ENCODE measurements at places on chromosomes 1 and 21.

GRCh38 chr21:46627726-46628125 is 7.7 kb upstream of the PRMT2 start:
- DNase-seq, result no peak

- DNase-seq, result no peak
Observed at GRCh38 chr1:96927125-96927524, 205.5 kb downstream of the PTBP2 start.

DNA sequence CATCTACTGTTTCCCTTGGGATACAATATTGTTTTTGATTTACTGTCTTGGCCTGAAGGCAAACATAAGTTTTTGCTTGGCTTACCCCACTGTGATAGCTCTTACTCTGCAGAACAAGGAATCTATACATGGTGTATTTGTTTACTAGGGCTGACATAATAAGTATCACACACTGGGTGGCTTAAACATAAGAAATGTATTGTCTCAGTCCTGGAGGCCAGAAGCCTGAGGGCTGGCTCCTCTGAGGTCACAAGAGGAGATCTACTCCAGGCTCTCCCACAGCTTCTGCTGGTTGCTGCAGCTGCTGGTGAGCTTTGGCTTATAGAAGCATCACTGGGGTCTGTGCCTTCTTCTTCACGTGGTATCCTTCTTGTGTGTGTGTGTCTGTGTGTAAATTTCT is 30.7 kb upstream of the IGSF5 start:
- DNase-seq, result no peak

- DNase-seq, result no peak
Observed at GRCh38 chr1:184567637-184568036, 180.8 kb downstream of the C1orf21 start.

- no peak for DNase-seq
Observed at GRCh38 chr1:64337926-64338325, 132.0 kb upstream of the CACHD1 start.

DNA sequence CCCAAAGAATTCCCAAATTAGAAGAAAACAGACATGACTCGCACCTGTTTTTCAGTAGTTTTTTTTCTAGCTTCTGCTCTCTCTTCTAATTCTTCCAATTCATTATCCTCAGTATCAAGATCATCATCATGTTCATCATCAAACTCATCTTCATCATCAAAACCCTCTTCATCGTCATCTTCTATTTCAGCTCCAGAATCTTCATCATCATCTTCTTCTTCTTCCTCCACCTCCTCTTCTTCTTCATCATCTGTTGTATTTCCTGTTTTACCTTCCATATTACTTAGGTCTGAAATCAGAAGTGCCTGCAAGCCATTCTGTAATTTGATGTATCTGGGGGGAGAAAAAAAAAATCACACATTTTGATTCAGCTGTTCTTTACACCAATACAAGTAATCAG is 38.3 kb downstream of the NRDC start:
- DNase-seq, result no peak

- peak; percentile 19 for DNase-seq
Observed at GRCh38 chr21:43306391-43306790, 120.5 kb downstream of the SIK1 start.

GRCh38 chr21:38140207-38140903 is 116.4 kb upstream of the KCNJ15 start:
- no peak for DNase-seq

- no peak for DNase-seq
Observed at GRCh38 chr1:103220631-103221041, 112.3 kb upstream of the COL11A1 start.

DNA sequence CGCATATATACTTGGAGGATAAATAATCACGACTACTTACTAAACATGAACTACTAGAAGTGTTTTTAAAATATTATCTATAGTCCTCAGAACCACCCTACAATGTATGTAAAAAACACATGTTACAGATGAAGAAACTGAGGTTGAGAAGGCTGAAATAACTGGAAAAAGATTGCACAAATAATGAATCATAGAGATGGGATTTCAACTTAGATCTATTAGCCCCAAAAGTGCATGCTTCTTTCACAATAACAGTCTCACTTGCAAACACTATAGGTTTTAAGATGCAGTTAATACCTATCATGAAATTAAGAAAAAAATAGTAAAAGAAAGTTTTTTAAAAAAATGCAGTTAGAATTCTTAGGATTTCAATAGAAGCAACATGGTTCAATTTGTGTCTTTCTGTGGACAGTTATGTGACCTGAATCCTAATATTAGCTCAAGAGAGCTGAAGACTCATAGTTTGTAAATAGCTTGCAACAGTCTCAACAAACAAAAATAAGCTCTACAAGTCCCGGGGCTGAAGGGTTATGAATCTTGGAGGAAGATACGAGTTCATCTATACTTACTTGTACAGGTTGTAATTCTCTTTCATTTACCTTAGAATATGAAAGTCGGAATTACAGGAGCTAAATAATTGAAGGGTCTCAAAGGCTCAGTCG is 58.6 kb upstream of the NTPCR start:
- DNase-seq, result no peak

DNA sequence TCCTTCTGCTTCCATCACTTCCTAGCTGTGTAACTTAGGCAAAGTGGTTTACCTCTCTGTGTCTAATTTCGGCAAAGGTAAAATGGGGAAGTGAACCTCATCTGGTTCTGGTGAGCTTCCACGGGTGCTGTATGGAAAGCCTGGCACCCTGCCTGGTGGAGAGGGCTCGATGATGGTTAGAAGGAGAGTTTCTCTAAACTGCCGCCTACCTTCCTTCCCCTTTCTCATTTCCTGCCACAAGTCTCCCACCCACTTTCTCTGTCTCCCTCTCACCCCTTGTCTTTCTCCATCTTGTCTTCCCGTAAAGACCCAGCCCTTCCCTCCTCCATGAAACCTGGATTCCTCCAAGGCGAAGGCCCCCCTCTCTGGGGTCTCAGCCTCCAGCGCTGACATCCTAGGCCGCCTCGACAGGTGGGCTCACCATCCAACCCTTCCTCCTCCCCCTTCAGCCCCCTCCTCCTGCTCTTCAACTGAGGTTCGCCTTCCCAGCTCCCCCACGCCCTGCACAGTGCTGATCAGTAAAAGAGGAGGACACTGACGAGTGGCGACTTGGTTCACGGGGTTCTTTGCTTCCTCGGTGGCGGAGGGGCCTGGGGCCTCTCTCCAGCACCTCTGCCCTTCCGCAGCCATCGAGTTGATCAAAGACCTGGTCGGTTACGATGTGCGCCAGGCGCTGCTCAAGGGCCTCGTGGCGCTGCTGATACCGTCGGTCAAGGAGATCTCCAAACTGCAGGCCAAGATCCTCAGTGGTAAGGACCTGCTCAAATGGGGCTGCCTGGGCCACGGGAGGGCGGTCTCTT is 7.3 kb downstream of the RNU5D-1 start:
- no peak for DNase-seq

DNA sequence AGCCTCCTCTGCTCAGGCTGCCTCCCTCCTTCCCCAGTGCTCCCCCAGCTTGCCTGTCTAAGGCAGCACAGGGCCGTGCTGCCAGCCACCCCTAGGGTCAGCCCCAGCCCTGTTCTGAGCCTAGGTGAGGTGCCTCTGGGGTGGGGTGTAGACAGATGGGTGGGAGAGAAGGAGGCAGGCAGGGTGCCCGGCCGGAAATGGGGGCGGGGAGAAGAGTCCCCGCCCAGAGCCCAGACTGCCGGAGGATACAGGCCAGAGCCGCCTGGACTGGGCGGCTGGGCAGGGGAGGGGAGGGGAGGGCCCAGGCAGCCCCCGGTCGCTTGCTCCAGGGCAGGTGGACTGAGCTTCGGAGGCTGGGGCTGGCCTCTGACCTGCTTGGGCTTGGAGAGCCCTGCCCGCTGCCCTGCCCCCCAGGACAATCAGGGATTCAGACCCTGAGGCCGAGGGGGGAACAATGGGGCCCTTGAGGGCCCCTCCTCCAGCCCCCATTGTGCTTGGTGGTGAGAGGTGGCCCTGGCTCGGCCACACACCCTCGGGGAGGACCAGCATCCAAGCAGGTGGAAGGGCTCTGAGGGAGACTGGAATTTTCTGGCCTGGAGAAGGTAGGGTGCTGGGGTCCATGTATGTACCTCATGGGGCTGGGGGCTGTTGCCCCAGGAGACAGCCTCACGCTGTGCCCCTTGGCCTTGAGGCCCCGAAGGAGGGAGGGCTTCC is at the start of gene GJC2:
Gene GJC2 (plus strand): TSS at position 525 of the 714 bp plus-strand sequence. CDS start 7,829 bp downstream, outside the sequence.
- peak; percentile 90 for DNase-seq

DNA sequence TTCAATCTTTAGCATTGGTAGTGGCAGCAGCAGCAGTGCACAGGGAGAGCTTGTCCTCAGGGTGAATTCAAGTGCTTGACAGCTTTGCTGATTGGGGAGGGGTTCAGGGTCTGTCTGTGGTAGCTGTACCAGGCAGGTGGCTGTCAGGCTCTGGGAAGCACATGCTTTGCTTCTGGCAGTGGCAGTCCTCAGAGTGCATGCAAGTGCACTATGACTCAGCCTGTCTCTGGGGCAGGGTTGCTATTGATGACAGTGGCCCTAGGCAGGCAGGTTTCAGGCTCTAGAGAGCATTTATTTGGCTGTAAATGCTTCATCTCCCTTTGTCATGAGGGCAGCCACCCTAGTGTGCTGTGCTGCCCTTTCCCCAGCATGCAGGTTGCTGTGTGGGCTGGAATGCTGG is 251.9 kb upstream of the LRRC7 start:
- DNase-seq, result no peak

DNA sequence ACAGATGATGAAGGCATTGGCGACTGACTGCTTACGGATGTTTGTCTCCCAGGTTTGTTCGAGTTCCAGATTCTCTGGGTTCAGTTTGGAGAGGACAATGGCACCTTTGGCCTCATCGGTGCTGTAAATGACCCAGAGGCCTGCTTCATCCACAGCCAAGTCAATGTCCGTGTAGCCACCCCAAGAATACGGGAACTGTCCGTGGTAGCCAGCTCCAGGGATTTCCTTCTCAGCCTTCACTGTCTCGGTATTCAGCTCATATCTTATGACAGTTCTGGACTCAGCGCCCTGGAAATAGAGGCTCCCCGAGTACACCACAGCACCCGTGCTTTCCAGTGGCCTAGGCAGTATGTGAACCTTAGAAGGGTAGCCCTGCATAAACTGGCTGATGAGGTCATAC is 14.1 kb downstream of the MYOCOS start:
- DNase-seq, result no peak

DNA sequence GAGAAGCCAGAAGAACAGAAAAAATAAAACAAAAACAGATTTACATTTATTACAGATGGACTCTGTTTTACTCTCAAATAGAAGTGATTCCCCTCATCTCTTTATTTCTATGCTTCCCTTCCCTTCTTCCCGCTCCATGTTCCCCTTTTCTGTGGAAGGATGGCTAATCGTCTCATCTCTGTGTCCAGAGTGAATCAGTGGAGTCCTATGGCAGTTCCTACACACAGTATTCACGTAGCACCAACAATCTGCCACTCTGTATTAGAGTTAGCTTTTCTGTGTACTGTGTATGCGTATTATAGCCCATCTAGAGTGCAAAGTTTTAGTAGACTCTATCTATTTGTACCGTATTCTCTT is 6.8 kb upstream of the ERO1B start:
- DNase-seq, result no peak

DNA sequence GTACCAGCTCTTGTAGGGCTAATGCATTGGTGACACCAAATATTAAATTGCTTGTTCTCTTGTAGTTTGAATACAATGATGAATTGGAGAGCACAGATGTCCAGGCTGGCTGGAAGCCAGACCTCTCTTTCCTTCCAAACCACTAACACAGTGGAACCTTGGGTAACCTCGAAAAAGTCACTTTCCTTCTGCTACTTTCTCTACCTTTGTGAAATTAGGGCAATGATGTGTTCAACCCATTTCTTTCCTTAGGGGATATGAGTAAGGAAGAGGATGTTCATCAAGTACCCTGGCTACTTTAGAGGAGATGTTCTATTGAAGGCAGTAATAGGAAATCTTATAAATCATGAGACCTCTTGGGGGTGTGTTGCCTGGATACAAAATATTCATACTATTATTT is 55.7 kb downstream of the XCL2 start:
- peak; percentile 86 for DNase-seq

DNA sequence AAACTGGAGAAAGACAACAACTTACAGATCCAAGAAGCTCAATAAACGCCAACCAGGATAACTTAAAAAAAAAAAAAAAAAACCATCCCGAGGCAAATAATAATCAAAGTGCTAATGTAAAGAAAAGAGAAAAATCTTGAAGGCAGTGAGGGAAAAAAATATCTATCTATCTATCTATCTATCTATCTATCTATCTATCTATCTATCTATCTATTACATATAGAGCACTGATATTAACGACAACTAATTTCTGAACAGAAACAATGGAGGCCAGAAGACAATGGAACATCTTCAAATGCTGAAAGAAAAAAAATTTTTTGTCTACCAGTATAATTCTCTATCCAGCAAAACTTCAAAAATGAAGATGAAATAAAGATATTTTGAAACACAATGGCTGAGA is 18.0 kb downstream of the PACC1 start:
- no peak for DNase-seq

DNA sequence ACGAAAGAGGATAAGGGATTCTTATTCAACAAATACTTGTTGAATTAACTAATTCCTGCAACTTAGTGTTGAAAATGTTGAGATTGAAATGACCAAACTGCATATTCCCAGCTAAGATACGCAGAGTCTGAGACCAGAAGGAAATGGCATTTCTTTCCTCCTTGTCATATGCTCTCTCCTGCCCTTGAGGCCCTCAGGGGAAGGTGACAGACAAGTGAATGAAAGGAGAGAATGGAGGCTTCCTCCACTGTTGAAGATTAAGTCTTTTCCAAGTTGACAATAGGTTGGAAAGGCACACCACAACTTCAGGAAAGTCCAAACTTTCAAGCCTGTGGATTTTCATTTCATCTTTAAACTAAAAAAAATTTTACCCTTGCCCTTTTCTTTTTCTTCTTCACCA is 3.1 kb upstream of the ZNF697 start:
- DNase-seq, result no peak

- peak; percentile 67 for DNase-seq
Observed at GRCh38 chr21:41932576-41933312, 21.1 kb downstream of the C2CD2 start.

DNA sequence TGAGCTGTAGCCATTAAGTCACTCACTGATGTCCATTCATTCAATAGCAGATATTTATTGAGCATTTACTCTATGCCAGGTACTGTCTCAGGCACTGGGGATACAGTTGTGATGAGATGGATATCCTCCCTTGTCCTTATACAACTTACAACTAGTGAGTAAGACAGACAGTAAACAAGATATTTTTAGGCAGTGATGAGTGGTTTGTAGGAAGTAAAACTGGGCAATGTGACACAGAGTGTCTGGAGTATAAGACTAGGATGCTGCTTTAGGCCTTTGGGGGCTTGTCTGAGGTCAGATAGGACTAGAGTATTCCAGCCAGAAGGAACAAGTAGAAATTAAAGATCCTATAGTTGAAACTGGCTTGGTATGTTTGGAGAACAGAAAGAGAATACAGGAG is 41.4 kb downstream of the NOS1AP start:
- no peak for DNase-seq

GRCh38 chr1:162075862-162076261 is 6.4 kb downstream of the NOS1AP start:
- DNase-seq, result no peak

GRCh38 chr1:3669421-3669821 is 17.1 kb downstream of the TP73 start:
- DNase-seq, result peak; percentile 43
